ENCODE measurements at places on chromosomes 4 and X.

- no peak for DNase-seq
Measured at GRCh38 chrX:5842601-5843000, 386.1 kb downstream of the NLGN4X start.

GRCh38 chr4:22091352-22091717 lies 142.8 kb upstream of the KCNIP4 start:
- DNase-seq: no peak

GRCh38 chr4:145734576-145735346 lies 54.8 kb downstream of the C4orf51 start:
- DNase-seq: no peak

DNA sequence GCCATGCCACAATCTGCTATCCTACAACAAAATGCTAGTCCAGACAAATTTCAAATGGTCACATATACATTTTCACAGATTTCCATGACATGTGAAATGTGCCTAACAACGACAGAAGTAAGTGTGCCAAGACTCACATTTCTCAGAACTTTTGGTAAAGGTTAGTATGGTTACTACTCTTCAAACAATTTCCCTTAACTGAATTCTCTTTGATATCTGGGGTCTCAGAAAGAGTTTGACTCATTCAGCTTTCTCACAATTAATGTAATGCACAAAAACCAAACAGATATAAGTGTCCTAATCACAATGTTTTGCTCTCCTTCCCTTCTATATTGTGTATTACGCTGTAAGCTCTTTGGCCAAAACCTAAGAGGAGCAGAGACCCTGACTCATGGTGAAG lies 122.4 kb upstream of the LEF1 start:
- no peak for DNase-seq

GRCh38 chrX:21171181-21171580 lies 203.0 kb upstream of the CNKSR2 start:
- no peak for DNase-seq

GRCh38 chr4:139625482-139625881 lies 40.1 kb upstream of the MGST2 start:
- DNase-seq: no peak

DNA sequence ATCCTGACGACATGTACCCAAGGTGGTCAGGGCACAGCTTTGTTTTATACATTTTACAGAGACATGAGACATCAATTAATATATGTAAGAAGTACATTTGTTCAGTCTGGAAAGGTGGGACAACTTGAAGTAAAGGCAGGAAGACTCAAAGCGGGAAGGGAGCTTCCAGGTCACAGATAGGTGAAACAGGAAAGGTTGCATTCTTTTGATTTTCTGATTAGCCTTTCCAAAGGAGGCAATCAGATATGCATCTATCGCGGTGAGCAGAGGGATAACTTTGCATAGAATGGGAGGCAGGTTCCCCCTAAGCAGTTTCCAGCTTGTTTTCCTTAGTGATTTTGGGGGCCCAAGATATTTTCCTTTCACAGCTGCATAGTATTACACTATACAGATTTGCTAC lies 358.4 kb downstream of the GLUD2 start:
- DNase-seq: no peak

DNA sequence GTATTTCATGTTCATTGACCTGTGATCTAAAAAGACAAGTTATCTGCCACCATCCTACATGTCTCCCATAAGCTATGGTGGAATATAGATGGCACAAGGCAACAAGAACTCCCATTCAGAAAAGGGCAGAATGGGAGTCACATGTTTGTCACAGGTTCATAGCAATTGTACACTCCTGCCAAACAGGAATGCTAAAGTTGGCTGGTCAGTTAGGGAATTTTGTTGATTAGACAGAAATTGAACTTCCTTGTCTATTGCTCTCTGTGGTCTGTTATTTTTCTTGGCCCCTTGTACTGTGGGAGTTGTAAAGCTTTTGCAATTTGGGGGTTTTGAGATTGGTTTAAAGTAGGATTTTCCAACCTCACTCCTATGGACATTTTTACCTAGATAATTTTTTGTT lies 101.7 kb upstream of the SOD3 start:
- no peak for DNase-seq

- no peak for DNase-seq
Measured at GRCh38 chr4:68079928-68080327, 49.7 kb downstream of the TMPRSS11F start.

DNA sequence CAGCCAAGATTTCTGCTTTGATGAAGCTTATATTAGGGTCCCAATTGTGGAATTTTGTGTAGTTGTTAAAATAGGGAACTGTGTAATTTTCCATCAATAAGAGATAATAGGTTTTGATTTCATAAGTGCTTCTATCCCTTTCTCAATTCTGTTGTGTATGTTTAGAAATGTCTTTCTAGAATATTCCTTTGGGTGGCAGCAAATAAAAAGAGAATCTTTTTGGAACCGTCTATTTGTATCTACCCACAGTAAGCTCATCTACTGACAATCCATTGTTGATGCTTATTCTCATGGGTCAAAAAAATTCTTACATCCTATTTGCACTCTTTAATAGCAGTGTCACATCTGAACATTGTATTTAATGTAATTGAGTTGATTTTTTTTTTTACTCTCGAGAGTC lies 61.7 kb downstream of the TMA16 start:
- no peak for DNase-seq

- DNase-seq: no peak
Measured at GRCh38 chrX:130347321-130347720, 7.6 kb downstream of the SLC25A14 start.

DNA sequence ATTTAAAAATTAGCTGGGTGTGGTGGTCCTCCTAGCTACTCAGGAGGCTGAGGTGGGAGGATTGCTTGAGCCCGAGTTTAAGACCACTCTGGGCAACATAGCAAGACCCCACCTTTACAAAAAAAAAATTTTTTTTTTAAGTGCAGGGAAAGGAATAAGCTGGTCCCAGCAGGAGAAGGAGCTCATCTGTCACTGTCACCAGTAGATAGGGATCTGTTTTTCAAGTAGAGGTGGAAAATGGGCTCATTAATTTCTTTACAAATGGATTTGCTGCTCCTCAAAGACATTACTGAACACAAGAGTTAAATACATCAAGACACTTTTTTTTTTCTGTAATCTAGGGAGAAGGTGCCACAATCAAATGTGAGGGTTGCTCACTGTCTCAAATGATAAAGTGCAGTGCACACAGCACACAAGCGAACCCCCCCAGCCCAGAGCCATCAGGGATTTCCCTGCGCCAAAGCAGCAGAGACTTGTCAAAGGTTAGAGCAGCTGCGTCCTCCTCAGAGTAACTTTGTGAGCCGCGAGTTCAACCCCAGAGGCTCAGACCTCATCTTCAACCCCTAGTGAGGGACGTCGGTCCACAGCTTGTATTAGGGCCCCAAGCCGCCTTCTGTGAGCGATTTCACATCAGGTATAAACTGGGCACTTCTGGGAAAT lies 14.3 kb upstream of the MTNR1A start:
- no peak for DNase-seq

- DNase-seq: no peak
Measured at GRCh38 chr4:107922486-107923473, 8.6 kb upstream of the CYP2U1 start.
